HFFc6 (cell line): ENCODE measurements at places on chromosomes 13 and 19.

DNA sequence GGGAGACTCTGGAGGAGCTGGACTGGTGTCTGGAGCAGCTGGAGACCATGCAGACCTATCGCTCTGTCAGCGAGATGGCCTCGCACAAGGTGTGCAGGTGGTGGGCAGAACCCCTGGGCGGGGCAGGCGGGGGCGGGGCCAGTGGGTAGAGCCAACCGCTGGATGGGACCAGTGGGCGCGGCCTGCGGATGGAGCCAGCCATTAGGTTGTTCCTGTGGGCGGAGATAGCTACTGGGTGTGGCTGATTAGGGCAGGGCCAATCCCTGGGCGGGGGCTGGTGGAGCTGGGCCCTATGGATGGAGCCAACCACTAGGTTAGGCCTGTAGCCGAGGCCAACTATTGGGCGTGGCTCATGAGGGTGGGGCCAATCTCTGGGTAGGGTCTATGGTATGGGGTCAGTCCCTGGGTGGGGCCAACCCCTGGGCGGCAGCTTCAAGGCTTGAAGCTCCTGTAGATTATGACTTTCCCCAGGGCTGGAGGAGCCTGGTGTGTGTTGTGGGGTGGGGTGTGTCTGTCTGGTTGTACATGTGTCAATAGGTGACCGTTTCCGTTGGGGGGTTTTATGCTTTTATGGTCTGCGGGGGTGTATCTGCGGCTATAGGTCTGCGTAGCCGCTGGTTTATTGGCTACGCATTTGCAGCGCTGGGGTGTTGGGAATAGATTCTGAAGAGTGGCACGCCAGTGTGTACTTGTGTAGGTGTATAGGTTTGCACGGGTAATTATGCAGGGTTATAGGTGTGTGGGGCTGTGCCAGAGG, 30.7 kb downstream of the PDE4A start:
- no peak for DNase-seq

GRCh38 chr13:112454648-112455334, 78.6 kb downstream of the SPACA7 start:
- DNase-seq = no peak

DNA sequence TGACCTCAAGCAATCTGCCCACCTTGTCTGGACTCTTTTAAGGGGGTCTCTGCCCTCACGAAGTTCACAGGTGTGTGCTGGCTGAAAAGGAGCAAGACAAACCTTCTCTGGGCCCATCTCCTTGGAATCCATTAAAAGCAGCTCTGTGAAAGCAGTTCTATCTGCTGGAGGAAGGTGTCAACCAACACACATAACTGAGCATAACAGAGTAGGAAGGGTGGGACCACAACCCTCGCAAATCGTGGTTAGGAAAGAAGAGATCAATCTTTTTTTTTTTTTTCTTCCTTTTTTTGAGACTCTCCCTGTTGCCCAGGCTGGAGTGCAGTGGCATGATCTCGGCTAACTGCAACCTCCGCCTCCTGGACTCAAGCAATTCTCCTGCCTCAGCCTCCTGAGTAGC, 1.4 kb downstream of the SUGP2 start:
- no peak for DNase-seq

GRCh38 chr13:108733022-108733560, 103.7 kb downstream of the MYO16 start:
- no peak for DNase-seq

- DNase-seq = no peak
Observed at GRCh38 chr13:48078251-48078656, 16.6 kb downstream of the MED4 start.

DNA sequence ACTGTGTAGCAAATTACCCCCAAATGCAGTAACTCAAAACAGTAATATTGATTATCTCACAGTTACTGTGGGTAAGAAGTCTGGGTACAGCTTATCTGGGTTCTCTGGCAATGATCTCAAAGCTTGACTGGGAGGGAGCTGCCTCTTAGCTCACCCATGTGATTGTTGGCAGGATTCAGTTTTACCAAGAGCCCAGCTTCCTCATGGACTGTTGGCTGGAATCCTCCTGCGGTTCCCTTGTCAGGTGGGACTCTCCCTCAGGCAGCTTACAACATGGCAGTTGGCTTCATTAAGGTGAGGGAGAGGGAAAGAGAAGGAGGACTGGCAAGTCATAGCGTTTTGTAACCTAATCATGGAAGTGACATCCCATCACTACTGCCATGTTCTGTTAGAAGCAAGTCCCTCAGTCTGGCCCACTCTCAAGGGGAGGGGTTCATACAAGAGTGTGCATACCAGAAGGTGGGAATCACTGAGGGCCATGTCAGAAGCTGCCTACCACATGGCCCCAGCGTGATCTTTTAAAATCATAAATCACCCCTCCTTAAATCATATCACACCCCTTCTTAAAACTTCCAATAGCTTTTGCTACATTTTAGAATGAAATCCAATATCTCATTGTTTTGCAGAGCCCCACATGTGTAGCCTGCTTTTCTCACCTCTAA, 108.1 kb downstream of the OLFM4 start:
- no peak for DNase-seq
